T follicular helper cell (primary cell): ENCODE measurements at places on chromosomes 7 and 10.

GRCh38 chr7:42790196-42790595 is 121.7 kb downstream of the C7orf25 start:
- no peak for DNase-seq

DNA sequence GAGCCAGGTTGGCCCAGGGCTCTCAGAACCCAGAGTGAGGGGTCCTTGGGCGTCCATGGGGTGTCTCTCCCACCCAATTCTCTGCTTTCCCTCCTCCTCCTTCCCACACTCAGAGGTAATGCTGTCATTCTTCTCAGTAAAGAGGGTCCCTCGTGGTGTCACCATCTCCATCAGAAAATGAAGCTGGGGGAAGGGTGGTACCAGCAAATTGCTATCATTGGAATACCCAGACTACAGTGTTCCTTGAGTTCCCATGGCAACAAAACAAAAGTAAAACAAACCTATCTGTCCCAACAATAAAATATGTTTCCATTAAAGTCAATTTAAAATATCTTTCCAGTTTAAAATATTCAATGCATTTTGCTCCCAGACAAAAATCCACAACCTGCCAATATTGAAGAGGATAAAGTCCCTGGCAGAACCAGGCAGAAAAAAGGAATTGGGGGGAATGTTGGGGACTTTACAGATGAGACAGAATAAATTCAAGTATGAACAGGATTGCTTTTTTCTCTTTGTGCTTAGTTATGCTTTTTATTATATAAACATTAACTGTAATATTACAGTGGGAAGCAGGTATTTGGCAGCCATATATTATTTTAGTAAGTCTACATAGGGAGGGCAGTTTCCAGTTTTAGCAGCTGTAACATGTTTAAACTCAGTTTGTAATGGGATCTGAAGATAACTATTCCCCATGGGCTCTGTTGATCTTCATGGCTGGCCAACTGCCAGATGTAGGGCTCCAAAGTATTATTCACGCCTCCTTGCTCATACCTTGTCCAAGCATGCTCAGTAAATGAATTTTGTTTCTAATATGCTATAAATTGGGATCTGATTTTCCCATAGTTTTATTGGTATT is 182.1 kb downstream of the ARID5B start:
- DNase-seq, result peak; percentile 13

- DNase-seq, result peak; percentile 65
These were observed 3.7 kb downstream of the NRP1 start for GRCh38 chr10:33330543-33331378.

DNA sequence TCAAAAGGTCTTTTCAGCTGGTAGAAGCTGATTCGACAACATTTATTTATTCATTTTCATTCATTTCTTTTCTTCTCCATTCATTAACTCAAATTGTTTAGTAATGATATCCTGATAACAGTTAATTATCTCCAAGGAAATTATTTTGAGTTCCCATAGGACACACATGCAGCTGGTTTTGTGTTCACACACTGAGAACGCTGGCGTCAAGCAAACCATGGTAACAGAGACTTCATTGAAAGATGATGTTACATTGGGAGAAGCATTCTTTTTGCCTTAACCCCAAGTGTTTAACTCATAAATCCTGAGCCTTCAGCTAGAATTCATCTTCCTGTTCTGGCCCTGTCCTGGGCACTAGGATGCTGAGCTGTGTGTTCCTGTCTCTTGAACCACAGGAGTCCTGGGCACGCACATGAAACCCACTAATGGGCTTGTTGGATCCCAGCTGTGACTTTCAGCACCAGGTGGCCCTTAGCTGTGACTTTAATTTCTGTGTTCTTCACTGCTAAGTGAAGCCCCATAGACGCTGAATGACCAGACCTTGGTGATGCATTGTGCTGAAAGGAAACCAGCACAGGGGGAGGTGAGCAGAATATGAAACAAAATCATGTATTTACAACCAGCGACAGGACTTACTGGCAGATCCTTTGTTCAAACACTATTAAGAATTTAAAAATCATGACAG is 121.5 kb upstream of the PRSS58 start:
- DNase-seq, result no peak
